ENCODE measurements at places on chromosomes 7 and 10.

DNA sequence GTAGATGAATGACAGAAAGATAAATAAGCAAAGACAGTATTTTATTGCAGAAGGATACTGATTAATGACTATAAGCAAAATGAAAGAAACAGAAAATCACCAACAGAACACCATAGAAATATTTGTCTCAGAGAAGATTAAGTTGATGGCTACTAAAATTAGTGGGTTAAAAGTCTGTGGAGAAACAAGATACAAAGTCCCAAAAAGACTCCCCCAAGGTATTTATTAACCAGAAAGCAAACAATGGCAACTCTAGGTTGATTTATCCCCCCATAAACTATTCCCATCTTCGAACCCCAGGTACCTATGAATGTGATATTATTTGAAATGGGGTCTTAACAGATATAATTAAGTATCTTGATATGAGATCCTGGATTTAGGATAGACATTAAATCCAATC is 1104.5 kb upstream of the PHF14 start:
- no peak for DNase-seq

DNA sequence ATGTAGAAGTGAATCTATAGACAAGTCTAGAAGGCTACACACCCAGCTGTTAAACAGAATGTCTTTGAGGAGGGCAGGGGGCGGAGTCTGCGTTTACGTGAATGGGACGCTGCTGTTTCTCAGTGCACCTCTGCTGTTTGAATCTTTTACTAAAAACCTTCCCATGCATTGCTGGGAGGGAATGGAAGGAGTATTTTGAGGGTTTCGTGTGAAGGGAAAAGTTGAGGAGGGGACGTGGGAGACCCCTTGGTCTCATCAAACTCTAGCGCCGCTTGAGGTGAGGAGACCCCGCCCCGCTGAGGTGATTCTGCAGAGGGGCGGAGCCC is 492 bp upstream of the VCL start:
- DNase-seq = peak; percentile 57

DNA sequence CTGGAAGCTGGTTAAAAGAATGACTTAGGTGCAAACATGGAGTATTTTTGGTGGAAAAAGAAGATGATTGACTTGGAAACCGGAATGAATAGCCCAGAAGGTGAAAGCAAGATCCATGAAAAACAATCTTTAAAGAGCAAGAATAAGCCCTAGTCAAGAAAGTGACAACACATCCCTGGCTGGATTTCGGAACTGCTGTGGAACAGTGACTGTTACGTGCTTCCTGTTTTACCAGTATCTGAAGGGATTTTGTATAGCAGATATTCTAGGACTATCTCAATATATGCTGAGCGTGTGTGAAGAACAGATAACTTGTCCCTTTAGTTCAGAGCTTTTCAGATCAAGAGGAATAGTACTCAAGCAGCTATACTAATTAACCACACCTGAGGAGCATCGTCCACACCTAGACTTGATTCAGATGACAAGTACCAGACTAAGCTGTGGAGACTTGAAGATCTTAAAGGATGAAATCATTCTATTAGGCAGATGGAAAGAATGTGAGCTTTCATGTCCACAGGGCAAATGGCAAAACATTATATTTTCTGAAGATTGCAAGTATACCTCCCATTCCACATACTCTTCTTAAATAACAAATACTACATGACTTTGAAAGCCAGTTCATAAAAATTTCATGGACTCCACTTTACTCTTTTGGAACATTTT is 11.5 kb upstream of the TES start:
- no peak for DNase-seq

- no peak for DNase-seq
Observed at GRCh38 chr10:127570036-127570435, 20.9 kb downstream of the NPS start.

GRCh38 chr7:131511071-131511470 is 45.4 kb downstream of the PODXL start:
- DNase-seq = no peak

DNA sequence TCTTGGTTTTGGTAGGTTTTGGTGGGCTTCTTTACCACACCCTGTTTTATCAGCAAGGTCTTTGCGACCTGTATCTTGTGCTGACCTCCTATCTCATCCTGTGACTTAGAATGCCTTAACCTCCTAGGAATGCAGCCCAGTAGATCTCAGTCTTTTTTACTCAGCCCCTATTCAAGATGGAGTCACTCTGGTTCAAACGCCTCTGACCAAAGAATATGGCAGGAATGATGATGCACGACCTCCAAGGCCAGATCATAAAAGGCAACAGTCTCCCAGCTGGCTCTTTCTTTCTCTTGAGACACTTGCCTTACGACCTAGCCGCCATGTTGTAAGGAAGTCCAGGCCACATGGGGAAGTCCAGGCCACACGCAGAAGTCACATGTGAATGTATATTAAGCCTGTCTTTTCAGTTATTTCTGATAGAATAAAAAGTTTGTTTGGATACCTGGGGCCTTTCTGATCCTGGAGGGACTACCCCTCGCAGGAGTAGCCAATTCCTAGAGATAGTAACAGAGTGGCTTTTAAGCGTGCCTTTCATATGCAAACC is 10.5 kb upstream of the RADIL start:
- DNase-seq = no peak

DNA sequence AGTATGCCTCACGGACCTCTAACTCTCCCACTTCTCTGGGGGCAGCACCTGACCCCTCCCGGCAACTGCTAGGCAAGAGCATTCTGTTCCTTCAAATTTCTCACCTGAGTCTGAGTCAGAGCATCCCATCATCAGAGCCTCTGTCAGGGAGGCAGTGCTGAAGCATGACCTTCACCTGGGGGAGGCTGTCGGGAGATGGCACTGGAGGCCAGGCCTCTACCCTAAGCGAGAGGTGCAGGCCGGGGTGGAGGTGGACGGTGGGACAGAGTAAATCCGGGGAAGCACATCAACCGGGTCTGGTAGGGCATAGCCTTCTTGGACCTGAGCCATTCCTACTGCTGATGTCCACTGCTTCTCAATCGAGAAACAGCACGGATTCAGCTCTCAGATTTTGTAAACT is 90.4 kb downstream of the SPAG6 start:
- DNase-seq = no peak

- DNase-seq = no peak
Observed at GRCh38 chr7:1092806-1093501, 5.0 kb downstream of the GPER1 start.

GRCh38 chr7:158102897-158103296 is 484.7 kb downstream of the PTPRN2 start:
- DNase-seq = no peak

DNA sequence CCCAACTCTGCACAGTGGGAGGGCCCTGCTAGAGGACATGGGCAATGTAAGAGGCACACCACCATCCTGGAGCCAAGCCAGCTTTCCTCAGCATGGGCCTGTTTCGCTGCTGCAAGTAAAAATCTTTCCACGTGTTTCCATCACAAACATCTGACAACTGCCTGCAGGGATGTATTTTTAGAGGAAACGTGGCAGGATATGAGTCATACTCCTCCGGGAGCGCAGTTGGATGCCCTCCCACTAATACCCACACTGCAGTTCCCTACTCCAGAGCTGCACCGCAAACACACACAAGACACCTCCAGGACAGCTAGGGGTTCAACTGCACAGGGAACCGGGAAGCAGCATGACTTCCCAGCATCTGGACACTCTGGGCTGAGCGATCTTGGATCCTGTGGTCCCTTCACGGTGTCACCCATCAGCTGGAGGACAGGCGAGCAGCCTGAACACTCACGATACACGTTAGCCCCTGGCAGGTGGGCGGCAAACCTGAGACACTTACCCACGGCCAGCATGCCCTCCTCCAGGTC is 26.1 kb downstream of the PLAC9 start:
- DNase-seq = no peak

DNA sequence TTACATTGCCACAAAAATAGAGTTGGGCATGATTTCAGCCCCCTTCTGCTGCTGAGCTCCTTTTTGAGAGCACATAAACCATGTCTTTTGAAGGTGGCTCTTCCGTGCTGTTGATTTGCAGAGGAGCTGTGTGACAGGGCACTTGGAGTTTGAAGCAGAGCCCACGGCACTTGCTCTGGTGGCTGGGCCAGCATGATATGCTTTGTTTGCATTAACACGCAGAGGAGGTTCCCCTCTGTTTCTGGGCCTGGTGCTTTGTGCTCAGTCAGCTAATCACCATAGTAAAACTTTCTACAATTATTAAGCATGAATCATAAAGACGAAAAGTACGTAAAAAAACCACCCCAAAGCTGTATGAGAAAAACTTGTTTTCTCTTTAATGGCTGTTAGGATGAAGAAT is 40.1 kb downstream of the RBM33 start:
- DNase-seq = no peak

- no peak for DNase-seq
Observed at GRCh38 chr10:129741978-129742741, 221.9 kb downstream of the EBF3 start.

DNA sequence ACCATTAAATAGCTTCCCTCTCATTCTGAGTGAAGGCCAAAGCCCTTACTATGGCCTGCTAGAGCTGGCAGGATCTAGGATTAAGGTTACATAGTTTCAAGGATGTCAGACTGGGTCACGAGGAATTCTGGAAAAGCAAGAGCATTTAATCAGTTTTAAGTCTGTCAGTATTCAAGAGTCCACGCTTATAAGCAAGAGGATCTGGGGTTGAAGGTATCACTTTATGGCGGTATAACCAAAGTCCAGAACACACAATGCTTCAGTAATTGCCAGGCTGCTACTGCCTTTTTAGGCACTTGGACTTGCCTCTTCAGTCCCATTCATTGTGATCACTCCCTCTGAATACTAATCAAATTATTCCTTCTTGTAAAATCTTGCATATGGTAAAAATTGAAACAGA is 101.0 kb downstream of the HBP1 start:
- DNase-seq = no peak

- no peak for DNase-seq
Observed at GRCh38 chr10:83166344-83166743, 973.0 kb upstream of the GHITM start.

GRCh38 chr7:47314248-47314647 is 267.7 kb downstream of the TNS3 start:
- no peak for DNase-seq

GRCh38 chr7:29003703-29004102 is 45.6 kb upstream of the TRIL start:
- DNase-seq = no peak

- DNase-seq = peak; percentile 40
Observed at GRCh38 chr10:60714233-60714632, 64.0 kb upstream of the CDK1 start.

DNA sequence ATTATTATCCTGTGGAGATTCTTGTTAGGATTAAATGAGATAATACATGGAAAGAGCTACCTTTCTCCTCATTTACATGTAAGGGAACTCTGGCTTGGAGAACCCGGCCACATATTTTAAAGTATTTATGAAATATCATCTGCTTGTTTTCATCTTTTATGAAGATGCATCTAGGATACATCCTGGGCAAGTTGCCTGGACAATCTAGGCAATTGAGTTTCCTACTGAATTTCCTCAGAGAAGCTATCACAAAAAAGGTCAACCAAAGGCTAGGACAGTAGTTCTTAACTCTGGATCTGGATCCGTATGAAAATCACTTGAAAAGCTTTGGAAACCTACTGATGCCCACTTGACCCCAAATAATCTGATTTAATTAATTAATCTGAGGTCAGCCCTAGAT is 140.7 kb downstream of the MTPAP start:
- no peak for DNase-seq

- DNase-seq = no peak
Observed at GRCh38 chr7:90771281-90771680, 175.2 kb downstream of the CDK14 start.

DNA sequence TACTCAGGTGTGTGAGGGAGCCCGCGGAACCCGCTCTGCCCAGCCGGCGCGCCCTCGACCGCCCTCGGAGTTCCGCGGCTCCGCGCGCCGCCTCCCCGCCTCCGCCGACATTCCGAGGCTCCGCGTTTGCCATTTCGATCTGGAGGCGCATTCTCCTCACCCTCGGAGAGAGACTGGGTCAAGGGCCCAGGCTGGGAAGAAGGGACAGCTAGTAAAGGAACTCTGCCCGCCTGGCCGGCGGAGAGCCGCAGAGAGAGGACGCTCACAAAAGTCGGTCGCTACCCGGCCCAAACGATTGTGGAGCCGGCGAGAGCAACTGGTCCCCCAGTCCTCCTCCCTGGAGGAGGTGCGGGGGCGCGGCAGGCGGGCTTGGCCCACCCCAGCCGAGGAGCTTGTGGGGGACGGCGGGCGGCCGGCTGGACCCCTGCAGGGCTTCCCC is 74.5 kb upstream of the LEP start:
- DNase-seq = no peak

GRCh38 chr7:11636274-11636673 is 195.7 kb downstream of the THSD7A start:
- DNase-seq = no peak

- DNase-seq = no peak
Observed at GRCh38 chr10:29119374-29119773, 169.5 kb upstream of the LYZL1 start.

DNA sequence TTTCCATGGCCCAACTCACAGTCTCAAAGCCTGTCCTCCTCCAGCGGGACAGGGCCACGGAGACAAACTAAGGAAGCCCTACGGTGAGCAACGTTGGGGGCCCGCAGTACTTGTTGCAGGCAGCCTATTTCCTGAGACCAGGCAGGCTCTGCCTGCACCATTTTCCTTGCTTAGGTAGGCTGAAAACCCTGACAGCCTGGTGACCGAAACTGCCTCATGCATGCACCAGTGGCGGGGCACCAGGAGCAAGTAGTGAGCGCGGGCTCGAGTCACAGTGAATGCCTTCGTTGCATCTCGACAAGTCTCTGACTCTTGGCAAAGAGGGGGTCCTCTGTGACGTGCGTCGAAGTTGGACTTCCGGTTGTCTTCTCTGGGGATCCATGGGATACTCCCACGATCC is 23.3 kb upstream of the ZNF273 start:
- DNase-seq = no peak

GRCh38 chr7:123615344-123615743 is 13.7 kb downstream of the ASB15 start:
- no peak for DNase-seq

GRCh38 chr7:143452495-143452894 is 9.2 kb downstream of the TAS2R60 start:
- DNase-seq = no peak

GRCh38 chr7:150941351-150942000 is 36.6 kb downstream of the KCNH2 start:
- no peak for DNase-seq

DNA sequence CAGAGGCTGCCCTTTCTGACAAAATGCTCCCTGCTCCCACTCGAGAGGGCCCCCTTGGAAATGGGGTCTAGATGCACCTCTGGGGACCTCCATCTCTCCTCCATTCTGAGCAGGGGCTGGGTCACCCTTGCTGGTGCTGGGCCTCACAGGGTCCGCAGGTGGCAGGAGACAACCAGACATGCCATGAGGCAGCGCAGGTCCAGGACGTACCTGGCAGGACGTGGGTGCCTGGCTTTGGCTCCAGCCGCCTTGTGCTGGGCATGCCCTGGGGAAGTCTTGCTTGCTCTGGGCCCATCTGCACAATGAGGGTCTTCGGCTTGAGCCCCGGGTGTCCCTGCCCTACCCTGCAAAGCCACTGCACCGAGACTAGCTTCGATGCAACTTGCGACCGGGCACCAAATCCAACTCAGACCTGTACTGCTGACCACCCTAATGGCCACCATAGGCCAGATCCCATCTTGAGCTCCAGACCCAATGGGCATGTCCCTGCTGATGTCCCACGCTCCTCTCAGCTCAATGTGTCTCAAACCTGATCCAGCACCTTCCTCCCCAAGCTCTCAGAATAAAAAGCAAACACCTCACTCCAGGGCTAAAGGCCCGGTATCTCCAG is 107.0 kb downstream of the FAM53B start:
- DNase-seq = no peak

- DNase-seq = no peak
Observed at GRCh38 chr10:102196893-102197292, 29.2 kb upstream of the ELOVL3 start.

GRCh38 chr7:131042269-131043160 is 285.2 kb upstream of the MKLN1 start:
- no peak for DNase-seq
